ENCODE measurements at places on chromosomes 12 and 14.

DNA sequence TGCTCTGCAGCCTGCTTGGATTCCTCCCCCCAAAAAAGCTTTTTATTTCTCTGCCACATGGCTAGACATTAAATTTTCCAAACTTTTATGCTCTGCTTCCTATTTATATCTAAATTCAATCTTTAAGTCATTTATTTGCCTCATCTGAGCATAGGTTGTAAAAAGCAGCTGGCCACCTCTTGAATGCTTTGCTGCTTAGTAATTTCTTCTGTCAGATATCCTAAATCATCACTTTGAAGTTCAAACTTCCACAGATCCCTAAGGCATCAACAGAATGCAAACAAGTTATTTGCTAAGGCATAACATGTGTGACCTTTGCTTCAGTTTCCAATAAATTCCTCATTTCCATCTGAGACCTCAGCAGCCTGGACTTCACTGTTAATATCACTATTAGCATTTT is 209.6 kb downstream of the FSCB start:
- DNase-seq = no peak

- no peak for DNase-seq
Observed at GRCh38 chr14:59134307-59134706, 54.2 kb upstream of the DAAM1 start.

GRCh38 chr14:101323111-101323510 is 238.2 kb upstream of the DIO3 start:
- DNase-seq = no peak

GRCh38 chr14:70884595-70885342 is 22.5 kb upstream of the PCNX1 start:
- peak; percentile 46 for DNase-seq

DNA sequence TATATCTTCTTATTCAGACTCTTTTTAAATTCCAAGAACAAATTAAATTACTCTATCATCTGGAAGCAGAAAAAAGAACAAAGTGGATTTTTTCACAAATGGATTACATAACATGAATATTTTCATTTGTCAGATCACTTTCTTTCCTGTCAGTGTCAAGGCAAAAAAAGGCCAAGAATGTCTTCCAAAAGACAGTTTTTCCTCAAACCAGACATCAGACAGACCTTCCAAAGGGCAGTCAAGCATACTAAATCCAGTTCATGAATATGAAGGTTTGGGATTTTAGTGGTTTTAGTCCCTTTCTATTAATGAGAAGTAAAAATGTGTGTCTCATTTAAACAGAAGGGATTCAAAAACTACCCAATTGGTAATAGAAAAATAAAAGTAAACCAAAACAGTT is 336.0 kb downstream of the CEP128 start:
- peak; percentile 27 for DNase-seq

DNA sequence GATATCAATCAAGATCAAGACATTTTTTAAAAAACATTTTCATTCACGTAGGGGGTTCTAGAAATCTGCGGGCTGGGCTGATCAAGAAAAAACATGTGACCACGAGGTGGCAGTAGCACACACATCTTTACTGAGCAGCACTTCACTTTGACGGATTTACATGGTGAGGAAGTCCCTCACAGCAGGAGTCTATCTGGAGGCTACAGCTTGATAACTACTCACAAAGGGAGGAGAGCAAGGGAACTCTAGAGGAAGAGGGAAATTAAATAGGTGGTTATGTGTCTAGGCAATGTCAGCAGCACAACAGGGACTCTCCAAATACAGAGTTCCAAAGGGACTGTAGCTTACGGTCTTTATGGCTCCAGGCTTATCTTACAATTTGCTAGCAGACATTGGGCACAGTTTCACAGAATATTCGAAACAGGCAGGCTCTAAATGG is 248.1 kb downstream of the DPY19L2 start:
- DNase-seq = peak; percentile 70

GRCh38 chr12:120472521-120472920 is 3.0 kb upstream of the SRSF9 start:
- DNase-seq = no peak

DNA sequence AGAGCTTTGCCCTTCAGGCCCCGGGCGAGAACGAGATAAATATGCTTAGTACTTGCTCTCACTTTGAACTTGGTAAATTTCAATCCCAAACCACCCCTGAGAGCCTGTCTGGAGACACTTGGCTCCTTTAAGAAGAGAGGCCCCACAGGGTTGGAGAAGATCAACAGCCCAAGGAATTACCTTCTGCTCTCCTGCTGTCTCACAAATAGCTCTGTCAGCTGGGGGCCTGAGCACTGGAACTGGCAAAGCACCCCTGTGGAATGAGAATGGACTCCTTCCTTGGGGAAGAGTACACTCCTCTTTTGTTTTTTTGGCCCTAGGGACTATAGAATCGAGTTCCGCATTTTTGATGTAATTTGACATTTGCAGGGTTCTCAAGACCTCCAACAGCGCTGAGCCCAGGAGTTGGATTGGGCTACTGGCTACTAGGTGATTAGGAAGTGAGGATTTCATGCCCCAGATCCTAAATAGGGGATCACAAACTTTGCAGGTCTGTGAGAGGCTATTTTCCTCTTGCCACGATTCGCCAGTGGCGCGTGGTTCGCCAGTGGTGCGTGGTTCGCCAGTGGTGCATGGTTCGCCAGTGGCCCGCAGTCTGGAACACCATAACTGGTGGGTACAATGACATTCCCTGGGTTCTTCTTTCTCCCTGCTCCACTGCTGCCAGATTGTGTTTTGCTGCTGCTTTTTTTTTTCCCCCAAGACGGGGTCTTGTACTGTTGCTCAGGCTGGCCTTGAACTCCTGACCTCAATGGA is 17.8 kb upstream of the MEG3 start:
- DNase-seq = no peak

GRCh38 chr12:114018669-114019068 is 52.5 kb upstream of the RBM19 start:
- peak; percentile 35 for DNase-seq

DNA sequence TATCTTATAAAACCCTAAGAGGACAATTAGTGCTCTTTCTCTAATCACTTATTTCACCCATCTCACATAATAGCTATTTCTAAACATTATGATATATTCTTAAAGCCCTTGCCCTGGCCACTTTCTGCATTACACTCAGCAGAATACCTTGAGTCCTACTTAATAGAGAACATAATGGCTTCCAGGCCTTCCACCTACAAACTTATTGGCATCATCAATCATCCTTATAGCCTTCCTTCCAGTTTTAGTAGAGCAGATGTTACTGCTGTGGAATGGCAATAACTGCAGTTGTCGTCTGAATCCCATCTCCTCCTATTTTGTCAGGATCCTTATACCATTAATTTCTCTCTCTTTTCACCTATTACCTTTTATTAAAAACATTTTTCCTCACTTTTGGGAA is 1127.4 kb downstream of the LRFN5 start:
- DNase-seq = no peak

- peak; percentile 40 for DNase-seq
Observed at GRCh38 chr12:27937768-27938167, 34.8 kb downstream of the PTHLH start.

DNA sequence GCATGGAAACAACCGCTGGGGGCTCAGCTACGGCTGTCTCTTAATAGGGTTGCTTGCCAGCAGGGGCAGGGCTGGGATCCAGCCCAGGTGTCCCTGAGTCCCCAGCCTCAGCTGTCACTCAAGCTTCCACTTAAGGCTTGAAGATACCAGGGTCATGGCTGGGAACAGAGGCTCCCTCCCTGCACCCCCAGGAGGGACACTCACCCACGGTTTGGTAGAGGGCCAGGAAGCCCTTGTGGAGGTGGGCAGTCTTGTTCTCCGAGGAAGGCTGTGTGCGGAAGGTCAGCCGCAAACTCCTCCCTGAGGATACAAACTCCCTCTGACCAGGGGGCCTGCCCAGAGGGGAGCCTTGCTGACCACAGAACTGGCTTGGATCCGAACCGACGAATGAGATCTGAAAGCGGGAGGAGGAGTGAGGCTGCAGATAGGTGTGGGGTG is 7.3 kb downstream of the C1RL start:
- DNase-seq = no peak

DNA sequence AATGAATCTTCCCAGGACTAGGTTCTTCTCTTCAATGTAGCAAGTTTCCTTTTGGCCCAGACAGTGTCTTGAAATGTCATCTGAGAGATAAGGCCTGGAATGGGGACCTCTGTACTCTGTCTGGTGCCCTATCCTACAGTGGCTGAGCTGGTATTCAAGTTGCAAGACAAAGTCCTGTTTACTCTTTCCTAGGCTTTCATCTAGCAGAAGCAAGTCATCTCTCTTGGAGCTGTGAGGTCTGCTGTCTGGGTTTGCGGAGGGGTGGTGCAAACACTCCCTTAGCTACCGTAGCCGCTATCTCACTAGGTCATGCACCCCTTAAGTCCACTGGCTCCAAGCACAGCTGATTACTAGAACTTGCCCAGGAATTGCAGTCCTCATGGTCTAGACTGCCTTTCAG is 149.7 kb upstream of the SLC16A7 start:
- DNase-seq = no peak

DNA sequence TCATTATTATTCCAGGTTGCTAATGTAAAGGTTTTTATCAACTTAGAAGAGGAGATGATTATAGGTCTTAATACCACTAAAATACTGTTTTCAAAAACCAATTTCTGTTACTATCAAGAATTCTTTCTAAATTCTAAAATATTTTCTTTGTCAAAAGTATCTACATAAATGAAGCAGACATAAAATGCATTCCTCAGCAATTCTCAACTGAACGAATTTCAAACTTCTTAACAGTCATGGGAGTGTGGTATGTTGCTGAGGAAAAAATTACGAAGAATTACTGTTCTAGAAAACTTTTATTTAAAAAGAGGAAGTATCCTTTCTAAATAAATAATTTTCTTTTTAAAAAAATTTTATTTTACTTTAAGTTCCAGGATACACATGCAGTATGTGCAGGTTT is 146.4 kb downstream of the SLC2A13 start:
- no peak for DNase-seq

DNA sequence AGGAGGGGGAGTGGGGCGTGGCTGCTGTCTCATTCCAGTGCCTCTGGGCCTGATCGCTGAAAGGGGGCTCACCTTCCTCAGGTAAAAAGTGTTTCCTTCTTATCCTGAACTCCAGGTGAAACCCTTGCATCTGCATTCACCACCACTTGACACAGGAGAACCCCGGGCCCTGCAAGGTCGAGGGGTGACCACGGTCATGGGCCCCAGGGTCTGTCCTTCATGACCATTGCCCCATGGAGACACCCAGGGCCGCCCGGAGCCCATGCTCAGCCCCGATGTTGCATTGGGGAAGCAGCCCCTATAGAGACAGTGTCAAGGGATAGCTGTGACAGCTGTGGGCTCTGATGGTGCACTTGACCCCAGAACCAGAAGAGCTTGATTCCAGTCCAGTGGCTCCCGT is 34.4 kb upstream of the DYNC1H1 start:
- DNase-seq = no peak

DNA sequence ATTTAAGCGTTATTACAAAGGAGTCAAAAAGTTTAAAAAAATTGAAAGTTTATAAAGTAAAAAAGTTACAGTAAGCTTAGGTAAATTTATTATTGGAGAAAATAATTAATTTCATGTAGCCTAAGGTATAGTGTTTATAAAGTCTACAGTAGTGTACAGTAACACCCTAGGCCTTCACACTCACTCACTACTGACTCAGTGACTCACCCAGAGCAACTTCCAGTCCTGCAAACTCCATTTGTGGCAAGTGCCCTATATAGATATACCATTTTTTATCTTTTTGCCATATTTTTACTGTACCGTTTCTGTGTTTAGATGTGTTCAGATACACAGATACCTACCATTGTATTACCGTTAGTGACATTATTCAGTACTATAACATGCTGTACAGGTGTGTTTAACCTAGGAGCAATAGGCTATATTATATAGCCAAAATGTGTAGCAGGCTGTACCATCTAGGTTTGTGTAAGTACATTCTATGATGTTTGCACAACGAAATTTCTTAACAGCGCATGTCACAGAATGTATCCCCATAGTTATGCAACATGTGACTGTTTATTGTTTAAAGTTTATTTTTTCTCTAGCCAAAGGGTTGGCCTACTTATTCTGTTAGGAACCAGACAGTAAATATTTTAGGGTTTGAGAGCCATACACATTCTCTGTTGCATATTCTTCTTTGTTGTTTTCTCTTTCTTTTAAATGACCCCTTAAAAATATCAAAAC is 155.5 kb downstream of the PCNX1 start:
- peak; percentile 73 for DNase-seq

DNA sequence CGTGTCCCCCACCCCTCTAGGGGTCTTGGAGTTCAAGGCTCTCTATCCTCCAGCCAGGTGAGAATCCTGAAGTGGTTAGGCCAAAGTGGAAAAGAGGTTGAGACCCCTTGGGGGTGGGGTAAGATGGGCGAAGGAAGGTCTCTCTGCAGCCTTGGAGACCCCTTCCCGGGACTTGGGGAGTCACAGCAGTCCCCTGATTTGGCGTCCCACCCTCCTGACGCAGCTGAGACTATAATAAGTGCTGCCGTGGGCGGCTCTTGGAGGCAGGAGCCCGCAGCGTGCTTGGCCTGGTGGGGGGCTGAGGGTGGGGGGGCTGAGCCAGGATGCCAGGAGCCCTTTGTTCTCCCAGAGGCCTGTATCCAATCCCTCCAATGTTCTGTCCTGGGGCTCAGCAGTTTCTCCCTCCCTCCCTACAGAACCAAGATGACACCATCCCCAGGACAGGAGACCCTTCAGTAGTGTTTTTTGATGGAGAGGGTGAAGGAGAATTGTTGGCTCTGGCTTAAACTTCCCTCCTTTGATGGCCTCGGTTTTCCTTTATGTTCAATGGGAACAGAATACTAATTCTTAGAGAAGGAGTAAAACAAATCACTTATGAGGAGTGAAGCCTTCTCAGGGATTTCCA is 1.5 kb upstream of the AGAP2 start:
- DNase-seq = no peak

DNA sequence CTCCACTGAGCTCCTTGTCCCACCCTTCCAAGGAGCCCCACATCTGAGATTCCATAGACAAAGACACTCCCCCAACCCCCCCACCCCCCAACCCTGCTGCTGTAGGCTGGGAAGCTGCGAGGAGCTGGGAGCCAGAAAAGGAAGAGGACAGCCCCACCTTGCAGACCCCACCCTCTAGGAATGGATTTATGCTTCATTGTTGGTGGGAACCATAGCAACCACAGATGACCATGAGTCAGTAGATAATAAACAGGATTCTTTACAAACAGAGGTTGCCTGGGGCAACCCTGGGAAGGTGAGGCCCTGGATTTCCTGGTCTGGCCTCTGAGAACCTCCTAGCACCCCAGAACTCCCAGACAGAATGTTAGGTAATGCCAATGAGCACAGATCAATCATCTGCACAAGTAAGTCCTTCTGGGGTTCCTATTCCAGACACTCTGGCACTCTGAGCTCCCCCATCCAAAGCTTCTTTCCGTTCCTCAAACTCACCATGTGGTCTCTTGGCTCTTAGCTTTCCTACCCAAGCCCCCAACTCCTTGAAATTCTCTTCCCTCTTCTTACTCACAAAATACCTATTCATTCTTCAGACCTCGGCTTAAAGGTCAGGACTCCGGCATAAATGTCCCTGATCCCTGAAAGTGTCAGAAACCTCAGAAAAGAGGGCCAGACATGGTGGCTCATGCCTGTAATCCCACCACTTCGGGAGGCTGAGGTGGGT is 15.2 kb upstream of the PLEKHG6 start:
- peak; percentile 87 for DNase-seq

GRCh38 chr14:75430526-75430925 is 2.7 kb downstream of the JDP2 start:
- DNase-seq = peak; percentile 55
